ENCODE measurements at places on chromosomes 4 and X.

- DNase-seq, result no peak
Observed at GRCh38 chr4:96293806-96294205, 453.9 kb downstream of the PDHA2 start.

GRCh38 chr4:155854582-155855226 is 11.4 kb downstream of the ASIC5 start:
- DNase-seq, result no peak

DNA sequence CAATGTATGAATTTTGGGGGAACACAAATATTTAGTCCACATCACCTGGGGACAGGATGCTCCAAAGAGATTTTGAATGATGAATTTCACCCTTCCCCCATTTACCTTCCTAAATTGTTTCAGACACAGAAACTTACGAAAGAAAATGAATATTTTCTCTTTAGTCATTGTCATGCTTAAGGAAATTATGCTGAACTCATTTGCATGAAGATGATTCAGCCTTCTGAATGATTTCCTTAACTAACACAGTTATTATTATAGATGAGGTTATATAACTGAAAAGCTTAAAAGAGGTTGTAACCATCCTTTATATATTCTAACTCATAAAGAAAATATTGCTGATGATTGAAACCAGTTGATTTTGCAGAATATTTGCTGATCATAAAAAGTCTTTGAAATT is 61.1 kb downstream of the KCNIP4 start:
- no peak for DNase-seq

GRCh38 chr4:109154424-109154823 is 148.0 kb downstream of the COL25A1 start:
- no peak for DNase-seq

DNA sequence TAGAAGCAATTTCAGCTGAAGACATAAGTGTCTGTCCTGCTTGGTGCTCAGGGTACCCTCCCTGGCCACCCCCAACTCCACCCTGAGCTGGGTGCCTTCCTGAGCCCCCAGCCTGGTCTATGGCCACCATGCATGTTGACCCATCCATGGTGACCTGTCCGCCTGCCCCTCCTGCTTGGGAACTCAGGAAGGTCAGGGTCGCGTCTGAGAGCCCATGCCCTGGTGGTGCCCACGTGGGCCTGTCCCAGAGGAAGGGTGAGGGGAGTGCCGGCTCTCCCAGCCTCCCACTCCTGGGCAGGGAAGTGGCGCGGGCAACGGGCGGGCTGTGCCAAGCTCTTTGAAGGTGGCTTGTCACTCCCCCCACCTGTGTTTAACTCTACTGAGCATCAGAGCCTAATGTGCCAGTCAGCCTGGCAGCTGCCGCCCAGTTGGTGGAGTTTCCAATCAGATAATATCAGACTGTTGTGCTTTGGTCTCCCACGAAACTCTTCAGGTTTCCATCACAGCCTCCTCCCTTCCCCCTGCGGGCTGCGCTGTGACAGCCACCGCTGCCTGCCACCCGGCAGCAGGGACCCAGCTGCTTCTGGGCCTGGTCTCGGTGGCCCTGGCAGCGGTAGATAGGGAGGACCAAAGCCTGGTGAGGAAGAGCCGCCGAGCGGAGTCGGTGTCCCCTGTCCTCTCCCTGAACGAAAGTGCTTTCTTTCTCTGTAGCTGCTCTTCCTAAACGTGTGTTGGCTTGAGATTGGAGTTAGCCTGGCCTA is 4.8 kb downstream of the SH3BP2 start:
- no peak for DNase-seq

DNA sequence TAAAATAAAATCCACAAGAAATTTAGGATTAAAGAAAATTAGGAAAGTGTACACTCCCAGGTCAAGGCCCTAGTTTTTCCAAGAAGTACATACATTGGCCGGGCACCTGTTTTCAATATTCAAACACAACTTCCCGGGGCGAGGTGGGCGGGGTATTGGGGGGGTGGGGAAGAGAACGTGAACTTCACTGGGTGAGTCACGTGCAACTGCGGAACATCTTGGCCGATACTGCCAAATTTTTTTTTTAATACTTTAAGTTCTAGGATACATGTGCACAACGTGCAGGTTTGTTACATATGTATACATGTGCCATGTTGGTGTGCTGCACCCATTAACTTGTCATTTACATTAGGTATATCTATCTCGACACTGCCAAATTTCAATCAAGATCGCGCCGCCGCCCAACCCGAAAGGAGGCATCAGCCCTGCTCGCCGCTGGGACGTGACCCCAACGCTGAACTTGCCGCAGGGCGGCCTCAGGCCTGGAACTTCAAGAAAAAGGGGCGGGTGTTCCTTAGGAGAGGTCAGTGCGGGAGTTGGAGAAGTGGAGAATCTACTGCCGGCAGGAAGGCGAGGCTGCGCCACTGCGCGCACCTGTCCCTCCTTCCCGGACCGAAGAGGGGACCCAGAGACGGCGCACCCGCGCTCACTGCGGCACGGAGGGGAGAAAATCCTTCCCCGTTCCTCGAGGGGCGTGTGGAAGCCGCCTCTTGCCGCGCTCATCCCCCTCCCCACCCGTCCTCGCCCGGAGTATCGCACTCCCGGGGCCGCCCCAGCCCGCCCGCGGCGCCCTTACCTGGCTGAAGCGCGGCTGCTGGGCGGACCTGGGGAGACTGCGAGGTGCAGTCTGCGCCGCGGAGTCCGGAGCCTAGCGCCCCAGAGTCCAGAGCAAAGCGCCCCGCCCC is at the start of gene TEC:
TEC (minus strand) TSS at position 883 of the 905 bp plus-strand sequence. CDS start 41,224 bp downstream, outside the sequence.
- no peak for DNase-seq

GRCh38 chr4:186878203-186878776 is 154.6 kb upstream of the FAT1 start:
- no peak for DNase-seq

DNA sequence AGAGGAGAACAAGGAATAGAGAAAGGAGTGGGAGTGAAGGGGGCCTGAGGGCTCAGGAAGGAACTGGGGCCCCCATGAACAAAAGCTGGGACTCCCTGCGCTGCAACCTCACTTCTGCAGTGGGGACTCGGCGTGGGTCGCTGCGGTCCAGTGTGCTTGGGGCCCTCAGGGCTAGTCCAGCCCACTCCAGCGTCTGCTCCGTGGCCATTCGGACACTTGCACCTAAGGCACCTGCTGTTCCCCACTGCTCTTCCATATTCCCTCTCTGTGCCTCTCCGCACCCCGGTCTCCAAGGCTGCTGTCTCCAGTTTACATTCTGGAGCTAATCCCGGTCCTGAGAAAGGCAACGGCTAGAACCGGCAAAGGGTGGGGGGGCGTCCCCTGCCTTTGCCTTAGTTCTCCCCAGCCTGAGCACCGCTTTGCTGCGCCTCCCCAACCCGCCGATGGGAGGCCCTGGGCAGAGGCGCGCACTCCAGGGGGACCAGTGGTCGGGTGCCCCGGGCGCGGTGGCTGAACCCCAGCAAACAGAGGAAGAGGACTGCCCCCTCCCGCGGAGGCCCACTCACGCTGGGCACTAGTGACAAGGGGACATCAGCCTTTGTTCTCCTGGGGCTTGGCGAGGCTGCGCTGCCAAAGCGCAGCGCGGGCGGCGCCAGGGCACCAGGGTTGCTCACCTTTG is 327.7 kb upstream of the F9 start:
- no peak for DNase-seq

DNA sequence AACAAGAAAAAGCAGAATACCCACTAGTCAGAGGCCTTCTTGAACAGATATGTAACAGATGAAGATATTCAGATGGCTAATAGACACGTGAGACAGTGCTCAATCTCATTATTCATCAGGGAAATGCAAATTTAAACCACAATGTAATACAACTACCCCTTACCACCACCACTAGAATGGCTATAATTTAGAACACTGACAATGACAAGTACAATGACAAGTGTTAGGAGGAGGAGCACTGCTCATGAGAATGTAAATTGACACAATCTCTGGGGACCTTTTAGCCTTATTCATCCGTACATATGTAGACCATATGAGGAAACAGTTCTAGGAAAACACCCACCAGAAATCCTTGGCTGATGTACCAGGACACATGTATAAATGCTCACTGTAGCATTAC is 13.1 kb downstream of the ZNF81 start:
- DNase-seq, result no peak

DNA sequence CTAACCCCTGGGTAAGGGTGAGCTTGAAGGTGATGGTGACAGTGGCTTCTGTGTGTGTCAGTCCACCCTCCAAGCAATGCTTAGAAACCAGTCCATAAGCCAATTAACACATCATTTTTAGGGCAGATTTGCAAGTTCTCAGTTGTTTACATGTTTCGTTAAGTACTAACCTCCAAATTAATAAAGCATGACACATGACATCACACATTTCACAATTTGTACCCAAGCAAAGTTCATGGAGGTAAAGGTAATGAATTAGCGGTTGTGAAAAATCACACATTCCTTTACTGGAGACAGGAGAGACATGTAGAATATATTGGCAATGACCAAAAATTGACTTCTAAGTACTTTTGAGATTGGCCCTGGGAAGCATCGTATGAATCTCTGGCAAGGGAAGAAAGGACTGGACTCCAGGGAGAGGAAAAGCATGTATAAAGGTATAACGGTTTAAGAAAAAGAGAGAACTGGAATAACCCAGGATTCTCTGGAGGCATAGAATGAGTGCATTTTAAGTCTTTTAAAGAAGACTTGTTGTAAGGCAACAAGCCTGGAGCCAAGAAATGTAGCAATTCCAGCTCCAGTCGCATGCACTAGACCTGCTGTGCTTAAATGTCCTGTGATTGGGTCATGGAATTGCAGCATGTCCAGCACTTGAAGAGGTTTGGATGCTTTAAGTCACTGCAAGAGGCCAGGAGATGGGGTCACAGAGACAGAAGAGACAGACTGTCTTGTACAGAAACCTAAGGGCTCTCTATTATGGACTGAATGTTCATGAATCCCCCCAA is 34.1 kb downstream of the TRIM2 start:
- no peak for DNase-seq

- DNase-seq, result no peak
Observed at GRCh38 chr4:76209881-76210280, 3.7 kb downstream of the SCARB2 start.

GRCh38 chr4:173834151-173834550 is 304.1 kb upstream of the HAND2 start:
- no peak for DNase-seq

DNA sequence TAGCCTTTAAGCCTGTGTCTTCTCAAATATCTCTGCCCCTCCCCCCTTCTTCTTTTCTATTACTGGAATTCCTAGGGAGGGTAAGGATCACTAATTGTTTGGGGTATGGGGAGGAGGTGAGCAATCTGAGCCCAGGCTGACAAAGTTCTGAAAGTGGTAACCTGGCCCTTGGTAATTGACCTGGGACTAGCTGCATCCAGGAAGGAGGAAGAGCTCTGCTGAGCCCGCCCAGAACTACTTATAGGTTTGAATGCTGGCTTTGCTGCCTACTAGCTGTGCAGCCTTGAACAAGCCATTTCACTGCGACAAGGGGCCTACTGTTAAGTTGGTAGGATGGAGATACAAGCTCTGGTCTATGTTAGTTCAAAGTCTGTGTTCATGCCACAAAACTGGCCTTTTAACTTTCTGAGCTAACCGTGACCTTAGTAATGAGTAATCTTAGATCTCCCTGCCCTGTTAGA is 37.8 kb downstream of the DGKK start:
- no peak for DNase-seq

- DNase-seq, result no peak
Observed at GRCh38 chr4:173014113-173014558, 154.5 kb upstream of the GALNT7 start.

GRCh38 chrX:53122013-53122412 is 28.1 kb downstream of the KANTR start:
- DNase-seq, result no peak

DNA sequence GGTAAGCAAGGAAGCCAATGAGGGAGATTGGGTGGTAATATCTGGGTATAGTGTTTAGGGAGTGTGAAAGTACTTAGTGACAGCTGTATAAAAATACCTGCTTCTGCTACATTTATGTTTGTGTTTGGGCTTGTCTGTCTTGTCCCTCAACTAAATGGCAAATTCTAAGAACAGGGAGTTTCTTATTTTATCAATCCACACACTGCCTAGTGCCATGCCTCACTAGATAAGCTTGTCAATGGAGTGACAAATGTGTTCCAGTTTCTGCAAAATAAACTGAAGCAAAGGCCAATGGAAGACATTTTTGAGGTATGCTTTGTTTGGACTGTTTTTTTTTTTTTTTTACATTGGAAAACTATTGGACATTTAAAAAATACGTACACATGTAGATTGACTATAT is 418.0 kb downstream of the SH2D1A start:
- DNase-seq, result no peak

GRCh38 chrX:134752558-134752957 is 94.3 kb upstream of the PLAC1 start:
- no peak for DNase-seq

- no peak for DNase-seq
Observed at GRCh38 chrX:119455264-119455663, 13.0 kb upstream of the SLC25A5 start.

GRCh38 chr4:78166622-78167021 is 109.5 kb downstream of the FRAS1 start:
- no peak for DNase-seq

- DNase-seq, result no peak
Observed at GRCh38 chr4:79949178-79949577, 123.9 kb downstream of the ANTXR2 start.

- no peak for DNase-seq
Observed at GRCh38 chr4:113435893-113436292, 325.6 kb downstream of the CAMK2D start.

DNA sequence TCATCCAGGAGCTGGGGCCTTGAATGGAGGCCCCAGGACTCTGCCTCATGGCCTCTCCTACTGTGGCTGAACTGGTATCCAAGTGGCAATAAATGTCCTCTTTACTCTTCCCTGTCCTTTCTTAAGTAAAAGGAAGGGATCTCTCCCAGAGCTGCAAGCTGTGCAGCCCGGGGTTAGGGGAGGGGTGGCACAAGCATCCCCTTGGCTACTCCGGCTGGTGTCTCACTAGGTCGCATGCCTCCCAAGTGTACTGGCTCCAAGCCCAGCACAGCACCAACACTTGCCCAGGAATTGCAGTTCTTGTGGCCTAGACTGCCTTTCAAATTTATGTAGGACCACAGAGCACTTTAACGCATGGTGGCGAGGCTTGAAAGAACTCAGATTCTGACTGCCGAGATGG is 44.7 kb upstream of the MED14 start:
- no peak for DNase-seq

GRCh38 chr4:110660755-110661154 is 37.9 kb upstream of the PITX2 start:
- no peak for DNase-seq

DNA sequence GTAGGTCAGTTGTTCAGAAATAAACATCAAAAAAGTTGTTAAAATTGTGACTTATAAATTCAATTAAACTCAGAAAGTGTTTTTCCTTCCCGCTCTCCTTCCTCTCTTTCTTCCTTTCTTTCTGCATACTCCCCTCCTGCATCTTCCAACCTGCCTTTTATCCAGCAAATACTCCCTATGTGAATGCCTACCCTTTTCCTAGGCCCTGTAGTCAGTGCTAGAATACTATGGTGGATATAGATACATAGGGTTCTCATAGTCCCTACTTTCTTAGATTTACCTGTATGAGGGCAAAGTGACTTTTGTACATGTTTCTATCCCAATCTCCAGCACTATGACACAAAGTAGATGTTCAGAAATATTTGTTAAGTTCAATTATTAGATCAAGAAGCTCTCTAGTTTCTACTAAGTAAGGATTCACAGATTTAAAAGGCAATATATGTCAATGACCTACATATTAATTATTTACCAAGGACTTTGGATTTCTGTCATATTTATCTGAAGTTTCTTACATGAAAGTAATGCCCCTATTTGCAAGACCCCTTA is 732 bp downstream of the SULT1E1 start:
- no peak for DNase-seq
